ENCODE measurements at places on chromosomes 11 and 22.
A peak's percentile ranks its signal among the peaks of the same experiment; 100 is the strongest.

- no peak for DNase-seq
These were observed 89.9 kb downstream of the FAT3 start for GRCh38 chr11:92314499-92314898.

DNA sequence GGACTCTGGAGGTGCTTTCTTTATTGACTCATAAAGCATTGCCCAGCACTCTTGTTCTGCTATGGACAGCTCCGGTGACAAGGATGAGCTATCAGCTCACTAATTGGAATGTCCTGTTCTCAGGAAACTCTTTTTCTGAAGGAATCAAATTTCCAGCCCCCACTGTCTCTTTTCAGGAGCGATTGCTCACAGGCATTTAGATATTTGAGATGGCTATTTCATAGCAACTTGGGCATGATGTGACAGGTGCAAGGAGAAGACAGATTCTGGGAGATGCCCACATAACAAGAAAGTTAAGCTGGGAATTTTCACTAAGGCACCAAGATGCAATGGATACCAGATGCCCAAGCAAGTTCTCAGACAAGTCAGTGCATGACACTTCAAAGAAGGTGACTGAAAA, 123.4 kb upstream of the CSNK2A3 start:
- DNase-seq = no peak

DNA sequence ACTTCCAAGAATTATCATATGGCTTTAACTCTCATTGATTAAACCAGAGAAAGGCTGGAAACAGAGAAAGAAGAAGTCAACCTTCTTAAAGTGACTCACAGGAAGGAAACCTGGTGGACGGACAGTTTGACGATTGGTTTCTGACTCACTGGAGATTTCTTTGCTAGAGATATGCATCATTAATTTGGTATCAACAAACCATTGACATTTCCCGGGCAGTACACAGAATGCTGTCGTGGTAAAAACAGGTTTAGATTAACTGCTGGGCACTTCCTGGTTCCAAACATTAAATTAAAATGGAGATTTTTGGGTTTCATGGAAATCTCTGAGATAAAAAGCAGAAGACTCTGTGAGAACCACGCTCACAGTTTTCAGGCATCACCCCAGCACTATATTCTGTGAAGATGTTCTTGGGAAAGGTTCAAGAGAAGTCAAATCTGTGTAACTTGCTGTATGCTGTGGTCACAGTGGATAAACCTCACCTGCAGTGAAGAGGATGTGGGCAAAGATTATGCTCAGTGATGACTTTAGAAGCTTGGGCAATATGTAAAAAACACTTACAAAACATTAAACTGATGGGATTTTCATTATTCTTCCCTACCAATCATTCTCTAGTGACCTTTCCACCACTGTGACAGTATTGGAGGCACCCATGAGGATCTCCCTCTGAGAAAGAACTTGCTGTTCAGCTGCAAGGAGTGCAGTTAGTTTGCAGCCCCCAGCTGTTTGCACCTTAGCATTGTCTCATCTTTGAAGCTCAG, 61.1 kb upstream of the CD44 start:
- DNase-seq = no peak

DNA sequence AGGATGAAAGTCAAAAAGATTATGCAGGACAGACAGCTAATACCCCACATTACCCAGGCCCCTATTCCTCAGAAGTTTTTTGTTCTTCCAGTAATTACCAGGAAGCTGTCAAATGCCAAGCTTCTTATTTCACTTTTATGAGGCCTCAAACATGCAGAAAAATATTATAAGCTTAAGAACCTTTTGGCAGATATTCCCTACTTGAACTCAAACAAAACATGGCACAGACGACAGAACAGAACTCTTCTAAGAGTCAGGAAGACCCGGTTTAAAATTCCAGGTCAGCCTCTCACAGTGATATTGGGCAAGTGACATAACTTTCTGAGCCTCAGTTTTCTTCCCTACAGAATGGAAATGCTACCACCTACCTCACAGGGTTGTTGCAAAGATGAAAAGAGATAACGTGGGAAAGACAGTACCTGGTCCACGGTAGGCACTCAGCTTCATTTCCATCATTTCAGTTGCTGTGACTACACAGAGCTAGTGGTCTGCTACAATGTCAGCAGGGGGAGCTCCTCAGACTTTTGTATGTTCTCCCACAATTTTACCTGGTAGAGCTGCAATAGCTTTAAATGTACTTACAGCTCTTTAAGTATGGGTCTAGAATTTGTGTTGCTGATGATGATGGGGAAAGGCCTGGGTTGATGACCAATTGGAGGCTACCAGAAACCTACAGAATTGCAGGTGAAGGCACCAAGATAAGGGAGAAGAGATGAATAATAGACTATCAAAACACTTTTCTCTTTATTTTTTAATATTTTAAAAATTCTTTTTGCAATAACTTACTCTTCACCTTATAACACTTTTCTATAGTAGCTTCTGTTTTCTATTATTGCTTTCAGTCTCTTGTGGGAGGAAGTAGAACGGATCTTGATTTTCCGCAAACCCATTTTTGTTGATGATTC, 98.3 kb upstream of the CHRM4 start:
- peak; percentile 68 for DNase-seq

DNA sequence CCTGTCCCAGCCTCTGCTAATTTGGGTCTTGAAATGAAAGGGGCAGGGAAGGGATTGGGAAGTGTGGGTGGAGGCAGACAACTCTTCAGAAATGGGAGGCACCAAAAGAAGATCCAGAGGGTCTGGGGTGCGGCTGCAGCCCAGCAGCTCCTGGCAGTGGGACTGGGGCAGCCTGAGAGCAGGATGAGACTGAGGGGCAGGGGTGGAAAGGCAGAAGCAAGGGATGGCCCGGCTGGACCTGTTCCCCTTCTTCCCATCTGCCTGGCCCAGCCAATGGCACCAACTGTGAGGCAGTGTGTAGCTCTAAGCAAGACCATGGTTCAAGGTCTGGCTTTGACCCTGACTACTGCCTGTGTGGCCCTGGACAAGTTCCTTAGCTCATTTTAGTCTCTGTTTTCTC, 160.4 kb downstream of the ENTHD1 start:
- DNase-seq = no peak

DNA sequence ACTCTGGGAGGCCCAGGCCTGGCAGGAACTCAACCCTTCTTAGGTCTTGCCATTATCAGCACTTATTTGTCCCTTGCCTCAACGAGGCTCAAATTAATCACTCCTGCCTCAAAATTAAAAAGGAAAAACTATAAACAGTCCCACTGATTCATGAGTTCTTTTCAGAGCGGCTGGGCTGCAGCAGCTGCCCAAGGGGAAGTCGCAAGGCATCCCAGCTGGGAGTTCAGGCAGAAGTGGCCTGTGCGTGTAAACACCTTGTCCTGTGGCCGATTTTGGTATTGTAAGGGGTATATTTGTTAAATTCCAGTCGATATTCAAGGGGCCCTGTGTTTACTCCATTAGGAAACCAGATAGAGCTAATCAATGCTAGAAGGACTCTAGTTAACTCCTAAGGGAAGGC, 213.9 kb upstream of the CADM1 start:
- no peak for DNase-seq

- no peak for DNase-seq
These were observed 146.3 kb upstream of the ARHGAP20 start for GRCh38 chr11:110858547-110858921.

- DNase-seq = peak; percentile 14
These were observed 80.2 kb downstream of the CCDC34 start for GRCh38 chr11:27282806-27283205.

GRCh38 chr11:6911948-6912347, 8.9 kb upstream of the OR2D3 start:
- DNase-seq = no peak

GRCh38 chr11:119157063-119157462, 8.2 kb downstream of the ABCG4 start:
- DNase-seq = no peak

- peak; percentile 93 for DNase-seq
These were observed 688 bp downstream of the SERPING1 start for GRCh38 chr11:57597916-57598830.

GRCh38 chr11:76459846-76460245, 15.0 kb downstream of the EMSY start:
- no peak for DNase-seq

DNA sequence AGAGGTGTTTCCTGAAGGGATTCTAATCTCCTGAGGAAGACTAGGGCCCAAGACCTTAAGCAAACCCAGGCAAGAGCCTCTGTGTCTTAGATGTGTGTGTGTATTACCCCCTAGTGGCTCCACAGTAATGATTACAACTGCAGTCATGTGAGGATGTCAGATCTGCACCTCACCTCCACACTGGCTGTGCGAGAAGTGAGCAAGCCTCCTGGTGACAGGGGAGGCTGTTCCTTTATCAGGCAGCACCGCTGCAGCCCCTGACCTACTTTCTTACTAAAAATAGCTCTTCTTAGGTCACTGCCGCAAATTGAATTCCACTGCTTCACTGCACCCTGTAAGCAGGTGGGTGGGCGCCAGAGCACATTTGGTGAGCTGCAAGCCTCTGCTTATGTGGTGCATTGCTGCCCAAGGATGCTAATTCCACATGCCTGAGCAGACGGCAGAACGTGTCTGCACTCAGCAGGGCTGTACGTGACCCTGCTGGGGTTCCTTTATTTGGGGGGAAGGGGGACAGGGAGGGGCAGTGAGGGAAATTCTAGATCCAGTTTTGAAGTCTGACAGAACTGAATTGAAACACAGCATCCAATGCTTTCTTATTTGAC, 112.4 kb downstream of the KCNC1 start:
- DNase-seq = no peak

GRCh38 chr11:32829680-32830412, at the start of gene PRRG4:
Gene PRRG4 (plus strand): TSS chr11:32829927. CDS start chr11:32830530, 603 bp downstream.
- peak; percentile 85 for DNase-seq

DNA sequence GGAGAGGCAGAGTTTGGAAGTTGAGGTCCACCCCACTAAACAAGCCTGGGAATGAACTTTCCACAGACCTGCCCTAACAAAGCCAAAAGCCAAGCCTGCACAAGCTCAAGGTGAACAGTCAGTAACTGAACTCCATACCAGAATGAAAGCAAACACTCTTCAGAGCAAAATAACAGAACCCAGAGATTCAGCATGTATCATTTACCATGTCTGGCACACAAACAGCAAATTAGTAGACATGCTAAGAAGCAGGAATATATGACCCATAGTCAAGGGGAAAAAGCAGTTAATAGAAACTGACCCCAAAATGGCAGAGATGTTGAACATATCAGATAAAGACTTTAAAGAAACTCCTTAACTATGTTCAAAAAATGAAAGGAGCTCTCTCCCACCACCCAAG, 31.3 kb downstream of the TBX1 start:
- no peak for DNase-seq

Measured in iPS-NIHi11 (cell line).